EL (cell line): ENCODE measurements at places on chromosomes 12 and 14.
A peak's percentile ranks its signal among the peaks of the same experiment; 100 is the strongest.

DNA sequence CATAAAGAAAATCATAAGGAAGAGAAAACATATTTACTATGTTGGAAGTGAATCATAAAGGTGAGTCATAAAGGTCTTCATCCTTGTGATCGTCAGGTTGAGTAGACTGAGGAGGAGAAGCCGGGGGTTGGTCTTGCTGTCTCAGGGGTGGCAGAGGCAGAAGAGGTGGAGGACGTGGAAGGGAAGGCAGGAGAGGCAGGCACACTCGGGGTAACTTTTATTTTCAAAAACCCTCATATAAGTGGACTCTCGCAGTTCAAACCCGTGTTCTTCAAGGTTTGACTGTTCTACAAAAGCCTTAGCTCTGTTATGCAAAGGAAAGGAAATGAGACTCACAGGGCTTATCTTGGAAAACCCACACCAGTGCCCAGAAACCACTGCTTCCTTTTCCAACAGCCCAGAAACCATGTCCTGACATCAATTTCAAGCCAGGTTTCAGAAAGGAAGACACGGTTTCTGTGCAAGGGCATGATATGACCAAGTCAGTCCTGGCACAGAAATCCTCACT is 14.0 kb downstream of the SMCO2 start:
- DNase-seq, result no peak

DNA sequence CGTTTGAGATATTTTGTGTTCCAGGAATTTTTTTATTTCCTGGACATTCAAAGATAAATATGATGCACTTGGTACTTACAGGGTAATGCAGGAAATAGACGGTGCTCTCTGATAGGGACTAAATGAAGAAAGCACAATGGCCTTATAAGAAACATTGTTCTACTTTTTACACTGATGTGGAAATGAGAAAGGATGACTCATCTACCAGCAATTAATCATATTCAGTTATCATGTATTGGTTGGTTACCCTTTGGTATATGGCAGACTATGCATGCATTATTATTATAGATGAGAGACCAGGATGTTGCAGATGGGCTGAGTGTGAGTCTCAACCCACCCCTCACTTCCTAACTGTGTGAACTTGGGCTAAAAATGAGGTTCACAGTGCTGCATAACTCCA is 222.2 kb downstream of the FLRT2 start:
- DNase-seq, result no peak

DNA sequence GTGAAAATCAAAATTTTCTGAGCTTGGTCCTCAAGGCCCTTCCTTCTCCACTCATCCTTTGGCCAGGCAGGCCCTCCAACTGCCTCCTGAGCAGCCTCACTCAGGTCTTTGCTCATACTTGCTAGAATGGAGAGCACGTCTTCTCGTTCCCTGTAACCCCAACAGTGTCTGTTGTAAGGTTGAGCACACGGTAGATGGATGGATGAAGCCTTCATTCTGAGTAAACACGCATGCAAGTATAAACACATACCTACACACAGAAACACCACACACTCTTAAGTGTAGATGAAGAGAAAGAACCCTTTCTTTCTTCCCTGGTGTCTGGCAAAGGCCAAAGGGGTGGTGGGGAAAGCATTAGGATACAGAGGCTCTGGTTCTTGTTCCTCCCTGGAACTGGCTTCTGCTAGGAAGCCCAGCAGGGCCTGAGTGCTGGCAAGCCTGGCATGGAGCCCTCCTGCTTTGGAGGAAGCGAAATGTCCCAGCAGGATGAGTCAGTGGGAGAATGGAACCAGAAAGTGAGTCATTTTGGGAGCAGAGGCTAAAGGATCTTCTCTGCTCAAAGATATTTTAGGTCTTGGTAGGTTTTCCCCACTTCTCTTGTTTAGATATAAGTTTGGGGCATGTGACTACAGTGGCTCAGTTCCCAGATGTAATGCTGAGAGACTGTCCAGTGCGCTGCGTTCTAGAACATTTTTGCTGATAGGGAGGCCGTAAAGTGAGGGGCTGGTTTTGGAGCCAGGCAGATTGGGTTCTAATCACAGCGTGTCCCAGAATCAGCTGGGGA is 127.4 kb downstream of the CACNA1C start:
- peak; percentile 96 for DNase-seq

- no peak for DNase-seq
These were observed 60.4 kb upstream of the FOXN3 start for GRCh38 chr14:89477391-89477790.

- no peak for DNase-seq
These were observed 26.5 kb downstream of the CD9 start for GRCh38 chr12:6226679-6227051.

DNA sequence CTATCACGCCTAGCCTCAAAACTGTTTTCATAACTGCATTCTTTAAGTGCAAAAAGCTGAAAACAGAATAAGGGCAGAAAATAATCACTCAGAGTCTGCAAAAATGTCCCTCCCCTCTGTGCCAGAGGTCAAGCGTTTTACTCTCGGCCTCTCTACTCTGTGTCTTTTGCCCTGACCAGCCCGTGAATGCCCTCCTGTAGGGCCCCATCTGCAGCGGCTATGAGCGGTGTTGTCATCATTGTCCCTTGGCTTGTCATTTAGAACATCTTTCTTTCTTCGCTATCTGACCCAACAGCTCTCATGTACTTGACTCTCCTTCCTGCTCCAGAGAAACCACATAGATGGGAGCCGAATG is 21.7 kb downstream of the ELK3 start:
- no peak for DNase-seq

DNA sequence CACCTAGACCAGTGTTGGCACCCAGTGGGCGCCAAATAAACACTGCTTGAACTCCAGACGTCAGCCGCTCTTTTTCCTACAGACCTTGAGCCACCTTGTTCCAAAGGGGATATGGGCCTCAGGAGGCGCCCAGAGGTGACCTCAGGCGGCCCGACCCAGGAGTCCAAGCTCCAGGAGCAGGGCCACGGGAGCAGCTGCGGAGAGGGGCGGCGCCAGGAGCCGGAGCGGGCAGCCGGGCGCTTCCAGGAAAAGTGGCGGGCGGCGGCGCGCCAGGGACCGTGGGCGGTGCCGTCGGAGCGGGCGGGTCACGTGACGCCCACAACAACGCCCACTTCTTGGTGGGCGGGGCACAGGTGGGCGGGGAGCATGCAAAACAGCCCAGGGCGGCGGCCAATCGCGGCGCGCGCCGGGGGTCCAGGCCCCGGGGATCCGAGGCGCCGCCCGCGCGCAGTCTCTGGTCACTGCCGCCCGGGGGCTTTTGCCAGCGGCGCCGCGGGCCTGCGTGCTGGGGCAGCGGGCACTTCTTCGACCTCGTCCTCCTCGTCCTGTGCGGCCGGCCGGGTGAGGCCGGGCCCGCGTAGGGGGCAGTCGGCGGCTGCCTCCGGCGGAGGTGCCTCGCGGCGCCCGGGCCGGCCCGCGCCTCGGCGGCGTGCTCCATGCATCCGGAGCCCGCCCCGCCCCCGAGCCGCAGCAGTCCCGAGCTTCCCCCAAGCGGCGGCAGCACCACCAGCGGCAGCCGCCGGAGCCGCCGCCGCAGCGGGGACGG is at the start of gene ORAI1:
Gene ORAI1 (plus strand): TSS at position 444 of the 766 bp plus-strand sequence.
- peak; percentile 95 for DNase-seq

DNA sequence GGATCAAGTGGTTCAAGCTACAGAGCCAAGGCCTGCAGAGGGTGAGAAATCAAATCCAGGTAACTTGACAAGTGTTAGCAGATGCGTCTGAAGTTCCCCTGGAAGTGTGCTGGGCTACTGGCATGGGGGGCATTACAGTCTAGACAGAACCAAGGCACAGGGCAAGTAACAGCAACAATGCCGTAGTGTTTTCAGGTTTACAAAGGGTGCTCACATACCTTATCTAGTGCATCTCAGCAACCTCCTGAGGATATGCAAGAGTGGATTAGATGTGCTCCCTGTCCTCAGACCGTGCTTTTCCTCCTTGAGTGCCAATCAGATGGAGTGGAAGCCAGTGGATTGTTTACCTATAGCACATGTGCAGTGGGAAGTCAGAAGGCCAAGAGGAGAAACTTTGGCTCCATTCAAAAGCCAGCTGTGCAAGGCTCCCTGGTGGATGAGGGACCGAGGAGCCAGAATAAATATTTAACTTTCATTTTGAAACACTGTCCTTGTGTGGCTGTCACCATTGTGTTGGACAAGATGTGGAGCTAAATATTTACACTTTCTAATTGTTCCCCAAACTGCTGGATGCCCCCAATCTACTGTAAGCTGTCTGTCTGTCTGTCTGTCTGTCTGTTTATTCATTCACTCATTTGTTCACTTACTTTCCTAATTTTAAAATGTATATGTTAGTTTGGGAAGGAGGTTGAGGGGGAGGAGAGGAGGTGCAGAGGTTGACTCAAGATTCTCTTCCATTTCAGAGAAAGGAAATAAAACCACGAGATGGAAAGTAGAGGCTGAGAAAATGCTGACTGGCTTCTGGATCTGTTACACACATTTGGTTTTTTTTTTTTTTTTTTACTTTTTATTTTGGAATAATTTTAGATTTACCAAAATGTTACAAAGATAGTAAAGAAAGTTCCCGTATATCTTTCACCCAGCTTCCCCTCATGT is 184.0 kb upstream of the PARP11 start:
- no peak for DNase-seq

DNA sequence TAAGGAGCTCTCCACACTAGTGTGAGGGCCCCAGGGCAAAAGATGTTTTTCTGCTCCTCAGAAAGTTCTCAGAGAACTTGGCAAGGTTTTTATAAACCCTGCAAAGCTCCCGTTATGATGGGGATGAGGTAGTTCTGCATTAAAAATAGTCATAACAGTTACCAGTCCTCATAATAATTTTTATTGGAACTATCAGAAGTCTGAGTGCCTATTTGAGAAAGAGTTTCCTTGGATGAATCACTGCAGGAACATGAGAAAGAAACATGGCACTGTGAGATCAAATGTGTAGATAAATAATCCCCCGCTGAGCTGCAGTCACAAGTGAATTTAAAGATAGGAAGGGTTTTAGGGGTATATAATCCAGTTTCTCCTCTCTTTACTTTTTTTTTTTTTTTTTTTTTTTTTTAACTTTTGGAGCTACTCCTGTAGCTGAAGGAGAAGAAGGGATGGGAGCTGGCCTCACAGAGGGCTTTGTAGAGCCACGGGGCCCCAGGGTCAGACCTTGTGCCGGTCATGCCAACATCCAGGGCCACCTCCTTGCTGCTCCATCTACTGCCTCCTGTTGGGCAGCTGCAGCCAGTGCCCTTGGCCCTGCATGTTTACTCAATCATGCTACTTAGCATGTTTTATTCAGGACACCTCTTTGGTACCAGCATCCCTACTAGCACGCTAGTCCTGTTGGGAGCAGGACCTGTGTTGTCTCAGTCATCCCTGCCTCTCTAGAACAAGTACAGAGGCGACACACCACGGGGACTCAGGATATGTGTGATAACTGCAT is 39.5 kb downstream of the EVL start:
- DNase-seq, result peak; percentile 84

DNA sequence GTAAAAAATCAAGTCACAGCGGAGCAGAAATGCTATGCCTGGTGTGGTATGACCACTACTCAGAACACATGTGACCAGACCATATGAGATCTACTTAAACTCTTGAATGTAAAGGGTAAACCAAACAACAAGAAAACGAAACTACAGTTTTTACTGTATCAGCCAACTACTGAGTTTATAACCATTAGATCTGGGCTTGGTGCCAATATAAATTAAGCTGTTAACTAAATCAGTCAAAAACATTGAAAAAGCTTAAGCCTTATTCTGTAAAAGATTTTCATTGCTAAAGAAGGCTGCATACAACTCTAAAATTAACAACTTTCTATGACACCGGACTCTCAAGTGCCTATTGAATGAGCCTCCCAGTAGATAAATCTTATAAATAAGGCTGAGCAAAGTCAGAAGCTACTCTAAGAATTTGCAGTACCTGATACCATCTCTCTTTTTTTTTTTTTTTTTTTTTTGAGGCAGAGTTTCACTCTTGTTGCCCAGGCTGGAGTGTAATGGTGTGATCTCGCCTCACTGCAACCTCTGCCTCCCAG is 35.4 kb downstream of the SPTLC2 start:
- DNase-seq, result peak; percentile 69

DNA sequence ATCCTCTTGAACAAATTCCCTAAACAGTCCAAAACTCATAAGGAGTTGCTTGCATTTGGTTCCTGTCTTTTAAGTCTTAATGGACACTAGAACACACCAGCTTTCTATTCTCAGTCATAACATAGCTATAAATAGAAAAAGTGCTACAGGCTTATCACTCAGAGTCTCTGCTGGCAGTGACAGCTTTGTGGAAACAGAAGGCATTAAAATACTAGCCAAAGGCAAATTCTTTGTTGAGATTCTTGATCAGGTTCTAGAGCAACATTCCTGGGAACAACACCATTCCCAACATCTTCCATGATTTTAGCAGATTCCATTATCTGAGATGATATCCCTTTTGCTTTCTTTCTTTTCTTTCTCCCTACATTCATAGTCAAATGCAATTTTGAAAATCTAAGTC is 207.7 kb upstream of the PLEKHG7 start:
- DNase-seq, result no peak

DNA sequence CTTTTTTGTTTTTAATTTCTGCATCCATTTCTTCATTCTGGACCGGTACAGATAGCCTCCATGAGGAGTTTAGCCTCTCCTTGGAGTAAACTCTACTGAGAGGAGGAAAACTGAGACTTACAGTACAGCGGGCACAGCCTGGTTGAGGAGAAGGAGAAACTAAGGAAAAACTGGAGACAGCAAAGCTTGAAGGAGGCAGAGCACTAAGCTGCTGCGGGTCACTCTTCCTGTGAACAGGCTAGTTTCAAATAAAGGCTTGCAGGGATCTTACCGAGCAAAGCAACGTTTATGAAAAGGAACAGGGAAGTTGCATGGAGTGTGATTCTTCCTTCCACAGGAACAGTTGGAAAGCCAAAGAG is 348 bp upstream of the SSTR1 start:
- DNase-seq, result no peak

DNA sequence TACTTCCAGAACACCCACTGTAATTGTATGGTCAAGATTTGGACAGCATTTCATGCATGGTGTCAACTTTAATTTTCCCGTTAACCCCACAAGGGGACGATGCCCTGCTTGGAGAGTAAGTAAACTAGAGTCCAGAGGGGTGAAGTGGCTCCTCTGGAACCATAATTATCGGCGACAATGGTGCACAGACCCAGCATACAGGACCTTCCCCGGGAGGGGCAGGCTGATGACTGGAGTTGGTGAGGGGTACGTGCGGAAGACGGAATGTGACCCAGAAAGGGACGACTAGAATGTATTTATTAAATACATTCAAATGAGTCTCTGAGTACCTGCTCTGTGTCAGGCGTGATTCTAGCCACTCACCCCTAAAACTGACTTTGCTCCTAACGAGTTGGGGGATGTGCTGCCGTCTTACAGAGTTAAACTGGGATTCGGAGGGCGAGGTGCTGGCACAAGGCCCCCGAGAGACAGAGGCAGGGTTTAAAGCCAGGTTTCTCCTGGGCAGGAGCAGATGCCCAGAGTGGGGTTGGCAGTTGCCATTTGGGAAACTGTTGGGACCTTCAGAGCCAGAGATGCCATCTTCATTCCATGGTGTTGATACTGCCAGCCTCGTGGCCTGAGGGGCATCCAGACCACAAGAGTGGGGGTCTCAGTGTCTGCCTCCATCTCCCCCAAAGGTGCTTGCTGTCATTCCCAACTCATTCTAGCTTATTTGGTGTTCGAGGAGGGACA is 10.9 kb downstream of the RTL1 start:
- DNase-seq, result no peak
